ENCODE measurements at places on chromosomes 3 and 15. TPM values are rescaled to one million over a fixed set of nuclear protein-coding genes. Genes with fewer than 3 reads are reported as not detected.

- no peak for DNase-seq
- no peaks in the 10 kb centered on the region for H3K4me1 ChIP-seq
- no peaks in the 10 kb centered on the region for H3K27me3 ChIP-seq
- H3K4me3 ChIP-seq: no peak overlapping the region
Measured at GRCh38 chr3:22156868-22157267, 405.9 kb upstream of the ZNF385D start.

GRCh38 chr3:11254876-11255275 is 17.3 kb upstream of the ATG7 start:
- DNase-seq: no peak
- no peak overlapping the region for H3K4me3 ChIP-seq
- no peaks in the 10 kb centered on the region for H3K4me1 ChIP-seq
- H3K27ac ChIP-seq: no peak overlapping the region

TRPM1 gene
- total RNA-seq: not detected

LTK gene
- total RNA-seq: 15.1 TPM

GRCh38 chr3:108907194-108907593 is 46.5 kb downstream of the GUCA1C start:
- no peaks in the 10 kb centered on the region for H3K4me1 ChIP-seq
- no peaks in the 10 kb centered on the region for H3K36me3 ChIP-seq
- no peak overlapping the region for H3K27ac ChIP-seq
- no peak overlapping the region for H3K4me3 ChIP-seq
- H3K27me3 ChIP-seq: no peaks in the 10 kb centered on the region

- H3K27ac ChIP-seq: no peak overlapping the region
- H3K27me3 ChIP-seq: no peaks in the 10 kb centered on the region
- DNase-seq: no peak
- no peaks in the 10 kb centered on the region for H3K4me1 ChIP-seq
Measured at GRCh38 chr3:62233065-62233464, 140.3 kb downstream of the FEZF2 start.
